NCI-H2081 (cell line): ENCODE measurements at places on chromosomes 4 and X.

GRCh38 chrX:35098419-35098818, 155.8 kb downstream of the FAM47B start:
- DNase-seq, result no peak

GRCh38 chr4:86118711-86119110, 241.1 kb downstream of the MAPK10 start:
- no peak for DNase-seq

GRCh38 chrX:8591501-8591900, 126.9 kb downstream of the VCX3B start:
- no peak for DNase-seq

DNA sequence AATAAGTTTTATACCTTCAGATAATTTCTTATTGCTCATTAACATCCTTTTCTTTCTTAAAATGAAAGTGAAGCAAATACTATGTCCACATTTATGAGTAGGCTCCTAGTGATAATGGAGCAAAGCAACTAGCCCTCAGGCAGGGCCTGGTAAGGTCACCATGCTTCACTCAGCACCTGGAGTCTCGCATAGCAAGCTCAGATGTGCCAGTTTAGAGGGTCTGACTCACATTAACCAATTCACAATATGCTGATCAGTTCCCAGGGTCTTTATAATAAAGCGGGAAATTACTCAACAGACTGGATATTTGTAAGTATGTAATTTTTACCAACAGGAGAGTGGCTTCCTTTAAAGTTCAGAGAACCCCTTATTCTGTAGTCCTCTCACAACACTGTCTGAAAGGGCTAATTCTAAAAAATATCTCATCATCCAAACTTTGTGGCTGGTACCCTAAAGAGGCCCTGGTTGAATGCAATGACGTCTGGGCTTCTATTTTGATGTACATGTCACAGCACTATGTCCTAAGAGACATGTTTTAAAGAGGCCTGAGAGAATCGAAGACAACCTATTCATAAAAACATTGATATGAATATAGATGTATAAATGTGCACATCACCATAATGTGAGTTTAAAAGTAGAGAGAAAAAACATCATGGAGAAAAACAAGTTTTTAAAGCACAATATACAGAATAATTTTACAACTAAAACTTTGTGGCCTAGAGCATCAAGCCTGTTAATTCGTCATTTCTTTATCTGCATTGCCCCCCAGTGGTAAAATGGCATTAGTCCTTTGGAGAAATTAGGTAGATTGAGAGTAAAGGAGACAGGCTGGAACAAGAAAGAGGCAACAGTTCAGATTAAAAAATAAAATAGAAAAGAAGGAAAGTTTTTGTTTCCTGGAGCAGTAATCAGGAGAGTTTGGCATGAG, 44.3 kb downstream of the IL21 start:
- DNase-seq, result peak; percentile 46

DNA sequence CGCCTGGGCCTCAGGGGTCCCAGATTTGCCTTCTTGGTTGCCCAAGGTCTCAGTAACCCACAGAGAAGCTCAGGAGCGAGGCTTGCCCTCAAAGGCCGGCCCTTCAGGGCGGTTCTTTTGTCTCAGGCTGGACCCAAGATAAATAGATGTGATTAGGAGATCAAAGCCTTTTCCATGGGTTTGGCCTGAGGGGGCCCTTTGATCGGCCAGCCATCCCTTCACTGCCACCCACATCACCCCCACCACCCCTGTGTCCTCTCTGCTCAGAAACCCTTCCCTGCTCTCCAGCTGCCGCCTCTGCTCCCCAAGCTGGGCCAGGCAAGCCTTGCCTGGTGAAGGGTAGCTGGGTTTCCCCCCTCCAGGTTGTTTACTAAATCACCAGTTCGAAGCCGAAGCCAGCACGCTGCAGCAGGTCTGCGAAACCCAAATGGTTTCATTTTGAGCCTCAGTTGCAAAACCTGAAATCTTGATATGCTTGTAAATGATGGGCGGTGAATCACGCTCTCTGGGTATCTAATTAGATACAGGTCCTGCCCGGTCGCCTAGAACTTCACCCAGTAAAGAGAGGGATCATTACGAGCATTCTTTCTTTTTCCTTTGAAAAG, 202.6 kb upstream of the BCOR start:
- no peak for DNase-seq
